Sigmoid colon (tissue), 7 donors: ENCODE measurements at places on chromosomes 16 and 17. TPM values are rescaled to one million over a fixed set of nuclear protein-coding genes. Genes with fewer than 3 reads are reported as not detected.

The CEP295NL gene
- total RNA-seq: 13.8 TPM

The CTRB1 gene
- total RNA-seq: not detected

The CLEC18C gene
- not detected for total RNA-seq

The GRB7 gene
- not detected for total RNA-seq

The FBXO31 gene
- total RNA-seq: 96.4 TPM

The HBQ1 gene
- not detected for total RNA-seq

The NRN1L gene
- not detected for total RNA-seq

The TEX19 gene
- total RNA-seq: not detected

The COX6A2 gene
- total RNA-seq: not detected

The RASL10B gene
- 3.9 TPM for total RNA-seq

DNA sequence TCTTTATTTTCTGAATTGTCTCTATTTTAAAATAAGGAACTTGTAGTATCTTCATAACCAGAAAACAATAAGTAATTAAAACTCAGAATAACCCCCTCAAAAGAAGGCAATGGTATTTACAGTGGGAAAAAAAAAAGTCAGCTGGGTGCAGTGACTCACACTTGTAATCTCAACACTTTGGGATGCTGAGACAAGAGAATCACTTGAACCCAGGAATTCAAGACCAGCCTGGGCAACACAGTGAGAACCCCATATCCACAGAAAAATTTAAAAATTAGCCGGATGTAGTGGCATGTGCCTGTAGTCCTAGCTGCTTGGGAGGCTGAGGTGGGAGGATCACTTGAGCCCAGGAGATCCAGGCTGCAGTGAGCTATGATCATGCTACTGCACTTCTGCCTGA, 33.5 kb downstream of the ADAM11 start:
- H3K27me3 ChIP-seq: no peaks in the 10 kb centered on the region
- no peak overlapping the region for H3K4me3 ChIP-seq
- peaks cover 58% of the 10 kb centered on the region for H3K4me1 ChIP-seq
- H3K27ac ChIP-seq: peak overlapping the region; percentile 98

GRCh38 chr16:48441863-48442279, 56.7 kb upstream of the SIAH1 start:
- no peak overlapping the region for H3K27ac ChIP-seq
- no peaks in the 10 kb centered on the region for H3K27me3 ChIP-seq
- no peaks in the 10 kb centered on the region for H3K36me3 ChIP-seq
- no peak overlapping the region for H3K4me3 ChIP-seq
- peak; percentile 44 for DNase-seq

DNA sequence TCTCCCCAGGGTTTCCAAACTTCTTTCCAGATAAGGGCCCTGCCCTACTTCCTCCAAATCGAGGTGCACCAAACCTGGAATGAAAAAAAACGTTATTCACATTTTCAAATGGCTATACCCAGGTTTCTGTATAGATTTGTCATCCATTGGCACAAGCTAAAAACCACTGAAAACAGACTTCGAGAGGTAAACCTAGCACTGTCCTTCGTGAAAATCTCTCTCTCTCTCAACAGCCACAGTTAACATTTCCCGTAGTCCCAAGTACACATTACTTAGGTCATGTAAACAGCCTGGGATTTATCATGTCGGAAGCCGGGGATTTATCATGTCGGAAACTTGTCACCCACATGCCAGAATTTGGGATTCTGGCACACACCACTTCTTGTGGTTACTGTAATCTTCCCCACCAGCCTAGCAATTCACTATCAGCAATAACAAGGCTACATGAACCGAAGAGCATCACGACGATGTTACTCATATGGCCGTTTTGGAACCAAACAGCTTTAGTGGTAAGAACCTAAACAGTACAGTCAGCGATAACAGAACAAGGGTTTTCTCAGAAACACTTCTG, 1.2 kb downstream of the DDX5 start:
- peaks cover 48% of the 10 kb centered on the region for H3K36me3 ChIP-seq
- H3K27me3 ChIP-seq: no peaks in the 10 kb centered on the region
- peak overlapping the region; percentile 80 for H3K4me3 ChIP-seq
- DNase-seq: no peak
- peak overlapping the region; percentile 100 for H3K27ac ChIP-seq

DNA sequence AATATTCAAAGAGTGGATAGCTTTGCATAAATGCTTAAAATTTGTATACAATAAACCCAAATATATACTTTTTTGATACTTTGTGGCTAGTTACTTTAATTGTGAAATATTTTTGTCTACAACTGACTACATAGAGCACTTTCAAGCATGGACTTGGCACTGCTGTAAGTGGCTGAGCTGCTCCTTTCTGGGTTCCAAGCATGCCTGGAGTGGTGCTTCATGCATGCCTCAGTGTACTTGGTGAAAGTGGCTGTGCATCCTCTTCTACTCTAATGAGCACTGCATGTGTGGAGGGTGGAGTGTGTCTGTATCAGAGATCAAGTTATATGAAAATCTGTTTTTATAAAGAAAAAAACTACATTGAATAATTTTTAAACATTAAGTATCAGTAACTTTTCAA, 94.1 kb downstream of the OMG start:
- H3K4me1 ChIP-seq: no peaks in the 10 kb centered on the region
- H3K4me3 ChIP-seq: no peak overlapping the region
- H3K27me3 ChIP-seq: no peaks in the 10 kb centered on the region
- DNase-seq: no peak
- H3K36me3 ChIP-seq: no peaks in the 10 kb centered on the region

GRCh38 chr17:72497915-72498314, 377.1 kb downstream of the SOX9 start:
- H3K4me1 ChIP-seq: no peaks in the 10 kb centered on the region
- no peaks in the 10 kb centered on the region for H3K36me3 ChIP-seq
- H3K27me3 ChIP-seq: no peaks in the 10 kb centered on the region
- H3K4me3 ChIP-seq: no peak overlapping the region
- no peak overlapping the region for H3K27ac ChIP-seq

DNA sequence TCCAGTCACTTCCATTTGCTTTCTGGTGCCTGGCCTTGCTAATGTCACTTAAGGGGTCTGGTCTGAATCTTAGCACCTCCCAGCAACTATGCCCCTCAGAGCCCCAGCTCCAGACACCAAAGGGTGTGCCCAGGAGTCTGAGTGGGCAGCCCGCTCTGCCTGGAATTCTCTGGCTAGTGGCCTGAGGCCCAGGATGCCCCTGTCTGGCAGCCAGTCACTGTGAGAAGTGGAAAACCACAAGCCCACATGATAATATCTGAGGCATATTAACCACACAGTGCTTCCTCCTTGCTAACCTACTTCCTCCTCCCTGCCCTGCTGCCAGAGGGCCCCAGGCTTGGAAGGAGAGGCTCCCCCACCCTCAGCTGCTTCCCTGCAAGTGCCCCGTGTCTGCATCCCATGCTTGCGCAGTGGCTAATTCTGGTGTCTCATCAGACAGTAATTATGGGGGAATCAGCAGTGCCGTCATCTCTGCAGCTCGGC, 14.0 kb downstream of the SRCIN1 start:
- H3K27ac ChIP-seq: no peak overlapping the region
- H3K4me3 ChIP-seq: no peak overlapping the region
- no peaks in the 10 kb centered on the region for H3K36me3 ChIP-seq

GRCh38 chr17:4769628-4770027, 2.1 kb upstream of the TM4SF5 start:
- H3K27ac ChIP-seq: no peak overlapping the region
- no peak overlapping the region for H3K4me3 ChIP-seq
- H3K4me1 ChIP-seq: no peaks in the 10 kb centered on the region

GRCh38 chr17:74742153-74742515, 5.1 kb downstream of the RAB37 start:
- no peak overlapping the region for H3K4me3 ChIP-seq
- H3K36me3 ChIP-seq: no peaks in the 10 kb centered on the region
- H3K27ac ChIP-seq: no peak overlapping the region
- no peak for DNase-seq

GRCh38 chr17:33324736-33325135, 31.6 kb upstream of the ASIC2 start:
- no peaks in the 10 kb centered on the region for H3K27me3 ChIP-seq
- H3K27ac ChIP-seq: no peak overlapping the region
- no peaks in the 10 kb centered on the region for H3K4me1 ChIP-seq

- no peaks in the 10 kb centered on the region for H3K36me3 ChIP-seq
- H3K27ac ChIP-seq: no peak overlapping the region
- H3K4me1 ChIP-seq: peaks cover 7% of the 10 kb centered on the region
- peaks cover 39% of the 10 kb centered on the region for H3K27me3 ChIP-seq
- H3K4me3 ChIP-seq: no peak overlapping the region
Observed at GRCh38 chr17:43956222-43956621, 2.5 kb upstream of the PYY start.

GRCh38 chr16:55754056-55754455, 78.8 kb downstream of the CES1 start:
- no peak for DNase-seq
- no peak overlapping the region for H3K4me3 ChIP-seq
- H3K27me3 ChIP-seq: peaks cover 4% of the 10 kb centered on the region
- H3K4me1 ChIP-seq: no peaks in the 10 kb centered on the region
- no peak overlapping the region for H3K27ac ChIP-seq

- no peak overlapping the region for H3K27ac ChIP-seq
- H3K27me3 ChIP-seq: no peaks in the 10 kb centered on the region
- no peaks in the 10 kb centered on the region for H3K36me3 ChIP-seq
- DNase-seq: no peak
- H3K4me3 ChIP-seq: no peak overlapping the region
- H3K4me1 ChIP-seq: no peaks in the 10 kb centered on the region
Observed at GRCh38 chr16:30808146-30808545, 21.1 kb upstream of the ZNF629 start.

- peaks cover 13% of the 10 kb centered on the region for H3K4me1 ChIP-seq
- H3K4me3 ChIP-seq: no peak overlapping the region
- peak overlapping the region; percentile 33 for H3K27ac ChIP-seq
- no peaks in the 10 kb centered on the region for H3K27me3 ChIP-seq
- peaks cover 29% of the 10 kb centered on the region for H3K36me3 ChIP-seq
Observed at GRCh38 chr16:66523861-66524354, 26.0 kb downstream of the TK2 start.

- no peaks in the 10 kb centered on the region for H3K27me3 ChIP-seq
- H3K4me1 ChIP-seq: no peaks in the 10 kb centered on the region
- DNase-seq: no peak
- H3K36me3 ChIP-seq: peaks cover 4% of the 10 kb centered on the region
- H3K27ac ChIP-seq: no peak overlapping the region
Observed at GRCh38 chr17:1076299-1076981, 79.5 kb downstream of the TIMM22 start.

DNA sequence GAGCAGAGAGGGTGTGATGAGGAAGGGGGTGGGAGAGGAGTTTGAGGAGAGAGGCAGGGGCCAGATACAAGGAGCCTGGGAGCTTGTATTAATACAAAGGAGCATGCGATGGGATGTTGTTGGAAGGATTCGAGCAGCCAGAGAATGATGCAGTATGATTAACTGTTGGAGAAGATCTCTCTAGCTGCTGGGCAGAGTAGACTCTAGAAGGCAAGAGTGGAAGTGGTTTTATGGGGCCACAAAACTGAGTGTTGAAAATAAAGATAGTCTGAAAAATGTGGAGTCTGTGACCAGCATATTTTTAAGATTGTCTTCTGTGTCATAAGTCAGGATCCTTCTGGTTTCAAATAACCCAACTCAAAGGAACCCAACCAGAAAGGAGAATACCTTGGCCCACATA, 98.3 kb downstream of the MSI2 start:
- H3K27me3 ChIP-seq: no peaks in the 10 kb centered on the region
- DNase-seq: no peak
- no peak overlapping the region for H3K4me3 ChIP-seq
- H3K27ac ChIP-seq: no peak overlapping the region

DNA sequence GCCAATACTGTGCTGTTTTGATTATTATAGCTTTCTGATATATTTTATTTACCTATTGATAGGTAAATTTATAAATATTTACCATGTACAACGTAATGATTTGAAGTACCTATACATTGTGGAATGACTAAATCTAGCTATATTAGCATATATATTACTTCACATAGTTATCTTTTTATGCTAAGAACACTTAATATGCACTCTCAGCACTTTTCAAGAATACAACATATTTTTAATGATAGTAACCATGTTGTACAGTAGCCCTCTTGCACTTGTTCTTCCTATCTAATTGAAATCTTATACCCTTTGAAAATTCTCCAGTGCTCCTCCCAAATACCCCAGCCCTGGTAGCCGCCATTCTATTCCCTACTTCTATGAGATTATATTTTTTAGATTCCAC, 604.0 kb upstream of the KIF2B start:
- H3K4me3 ChIP-seq: no peak overlapping the region
- no peaks in the 10 kb centered on the region for H3K27me3 ChIP-seq
- no peaks in the 10 kb centered on the region for H3K4me1 ChIP-seq
- no peaks in the 10 kb centered on the region for H3K36me3 ChIP-seq
- no peak overlapping the region for H3K27ac ChIP-seq
- no peak for DNase-seq

DNA sequence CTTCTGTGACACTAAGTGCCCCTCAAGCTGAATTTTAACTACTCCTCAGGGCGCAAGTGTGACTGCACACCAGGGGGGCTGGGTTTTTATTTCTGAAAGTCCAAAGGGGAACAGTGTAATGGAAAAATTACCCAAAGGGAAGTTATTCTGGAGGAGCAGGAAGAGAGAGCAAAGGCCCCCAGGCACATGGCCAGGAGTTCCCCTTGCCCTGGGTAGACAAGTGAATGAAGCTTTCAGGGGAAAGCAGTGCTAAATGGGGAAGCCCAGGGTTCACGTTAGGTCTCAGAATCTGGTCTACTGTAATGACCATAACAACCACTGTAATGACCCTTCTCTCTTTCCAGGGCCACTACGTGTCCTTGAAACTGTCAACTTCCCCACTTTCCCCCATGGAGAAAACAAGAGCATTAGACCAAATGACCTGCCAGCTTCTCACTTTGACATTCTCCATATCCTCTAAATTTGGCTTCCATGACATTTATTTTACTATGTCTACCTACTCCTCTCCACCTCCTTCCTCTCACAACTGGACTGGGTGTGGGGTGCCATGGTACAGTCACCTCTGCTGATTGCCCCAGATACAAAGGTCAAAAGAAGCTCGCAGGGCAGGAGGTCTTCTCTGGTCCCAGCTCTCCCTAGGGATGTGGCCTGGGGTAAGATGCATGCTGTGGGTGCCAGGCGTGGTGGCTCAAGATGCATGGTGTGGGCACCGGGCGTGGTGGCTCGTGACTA, 34.1 kb upstream of the MMP2 start:
- H3K27me3 ChIP-seq: no peaks in the 10 kb centered on the region
- H3K4me3 ChIP-seq: no peak overlapping the region
- no peak overlapping the region for H3K27ac ChIP-seq
- no peaks in the 10 kb centered on the region for H3K36me3 ChIP-seq
- H3K4me1 ChIP-seq: no peaks in the 10 kb centered on the region
